ENCODE measurements at places on chromosomes 1 and 21. TPM values are rescaled to one million over a fixed set of nuclear protein-coding genes. Genes with fewer than 3 reads are reported as not detected.

- no peak for DNase-seq
Measured at GRCh38 chr1:183891158-183891856, 86.4 kb downstream of the RGL1 start.

DNA sequence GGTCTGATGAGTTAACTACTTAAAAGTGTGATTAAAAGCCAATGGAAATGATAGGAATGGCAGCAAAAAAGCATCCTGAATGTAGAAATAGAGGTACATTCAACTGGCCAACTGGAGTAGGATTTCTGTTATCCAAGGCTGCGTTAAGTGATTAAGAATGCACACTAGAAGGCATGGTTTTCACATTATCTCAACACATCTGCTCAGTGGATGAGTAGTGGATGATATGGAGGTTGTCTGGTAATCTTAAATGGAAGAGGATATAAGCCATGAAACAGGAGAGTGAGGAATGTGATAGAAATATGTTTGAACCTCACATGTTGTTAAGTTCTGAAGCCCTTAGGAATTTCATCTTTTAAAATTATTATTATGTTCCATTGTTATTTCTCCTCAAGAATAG lies 839.9 kb downstream of the USP25 start:
- no peak for DNase-seq

DNA sequence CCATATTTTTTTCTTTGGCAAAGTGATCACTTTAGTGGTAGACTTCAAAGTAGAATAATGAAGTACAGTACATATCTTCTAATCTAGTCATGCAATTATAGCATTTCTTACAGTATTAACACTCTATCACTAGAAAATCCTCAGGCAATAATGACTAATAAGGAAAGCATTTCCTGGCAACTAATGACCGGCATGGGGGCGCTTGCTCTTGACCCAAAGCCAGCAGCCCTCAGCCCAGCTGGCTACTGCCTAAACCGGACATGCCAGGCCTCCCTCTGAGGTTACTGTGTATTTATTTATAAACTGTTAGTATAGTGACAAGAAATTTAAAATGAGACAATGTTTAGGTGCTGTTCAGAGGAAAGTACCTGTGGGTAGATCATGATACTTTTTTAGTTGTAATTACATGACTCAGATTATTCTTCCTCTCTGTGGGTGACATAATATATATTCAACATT lies 633.8 kb downstream of the PTPRC start:
- peak; percentile 87 for DNase-seq

DNA sequence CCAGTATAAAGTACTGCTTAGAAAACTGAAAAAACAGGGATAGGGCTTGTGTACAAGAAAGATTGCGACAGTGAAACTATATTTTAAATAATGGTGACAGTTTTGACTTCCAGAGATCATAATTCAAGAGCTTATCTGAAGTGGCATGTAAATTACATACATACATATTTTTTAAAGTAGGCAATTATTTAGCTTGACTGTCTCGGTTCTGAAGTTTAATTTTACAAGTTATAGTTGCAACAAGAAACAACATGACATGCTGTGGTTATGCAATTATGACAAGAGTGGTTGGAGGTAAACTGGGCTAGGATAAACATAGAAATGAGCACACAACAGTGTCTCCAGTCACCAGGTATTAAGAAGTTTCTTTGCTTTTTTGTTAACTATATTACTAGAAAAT lies 4.1 kb downstream of the C1orf21 start:
- DNase-seq = peak; percentile 62

- DNase-seq = no peak
Measured at GRCh38 chr1:104435255-104435654, 685.6 kb downstream of the AMY1C start.

- DNase-seq = peak; percentile 71
Measured at GRCh38 chr1:182786223-182786994, 3.2 kb upstream of the NPL start.

- DNase-seq = no peak
Measured at GRCh38 chr1:147272042-147272441, 29.6 kb downstream of the CHD1L start.

DNA sequence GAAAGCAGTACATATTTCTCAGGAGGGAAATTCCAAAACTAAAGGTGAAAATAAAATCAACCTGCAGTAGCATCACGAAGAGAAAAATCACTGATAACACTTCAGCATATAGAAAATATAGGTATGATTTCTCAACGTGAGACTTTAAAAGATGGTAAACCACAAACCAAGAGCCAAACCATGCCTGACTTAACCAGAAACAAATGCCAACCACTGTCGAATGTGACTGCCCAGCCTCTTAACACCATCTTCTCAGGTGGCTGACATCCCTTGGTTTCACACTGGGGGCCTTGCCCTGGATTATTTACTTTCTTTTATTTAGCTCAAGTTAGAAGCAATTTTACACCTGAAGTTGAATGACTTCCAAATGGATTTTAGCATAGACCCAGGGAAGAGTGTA lies 10.1 kb downstream of the HMGCS2 start:
- no peak for DNase-seq

DNA sequence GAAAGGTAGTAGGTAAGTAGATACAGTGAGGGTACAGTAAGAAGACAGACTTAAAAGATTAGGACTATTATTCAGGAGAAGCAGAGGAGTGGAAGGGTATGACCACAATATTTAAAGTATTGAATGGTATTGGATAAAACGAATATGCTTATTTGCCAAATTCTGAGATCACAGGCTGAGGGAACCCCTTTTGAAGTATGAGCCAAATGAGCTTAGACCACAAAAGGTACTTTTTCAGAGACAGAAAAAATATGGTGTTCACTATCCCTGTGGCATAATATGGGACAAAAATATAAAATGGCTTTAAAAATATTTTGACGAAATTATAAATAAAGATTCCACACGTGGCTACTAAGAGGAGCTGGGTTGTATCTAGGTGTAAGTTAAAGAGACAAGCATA lies 880 bp upstream of the MTF2 start:
- DNase-seq = no peak

DNA sequence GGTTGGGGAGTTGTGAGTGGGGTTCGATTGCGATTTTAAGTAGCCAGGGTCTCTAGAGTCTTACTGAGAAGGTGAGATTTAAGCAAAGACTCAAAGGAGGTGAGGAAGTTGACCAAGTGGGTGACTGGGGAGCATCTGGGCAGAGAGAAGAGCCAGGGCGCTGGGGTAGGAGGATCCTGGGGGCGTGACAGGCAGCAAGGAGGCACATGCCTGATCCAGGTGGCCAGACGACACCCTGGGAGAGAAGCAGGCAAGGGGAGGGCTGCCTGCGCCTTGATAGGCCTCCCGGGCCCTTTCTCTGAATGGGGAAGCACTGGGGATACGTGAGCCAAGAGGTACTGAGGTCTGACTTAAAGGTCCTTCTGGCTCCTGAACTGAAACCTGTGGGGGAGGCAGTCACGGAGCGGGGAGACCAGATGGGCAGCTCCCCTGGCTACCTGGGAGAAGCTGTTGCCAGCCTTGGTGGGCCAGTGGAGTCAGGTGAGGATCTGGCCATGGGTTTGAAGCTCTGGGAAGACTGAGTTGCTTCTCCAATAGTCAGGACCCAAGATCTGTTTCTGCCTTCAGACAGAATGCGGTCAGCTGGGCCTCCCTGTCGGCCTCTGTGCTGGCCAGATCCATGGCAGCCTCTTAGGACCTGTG lies 5.4 kb downstream of the ZBTB48 start:
- DNase-seq = no peak

DNA sequence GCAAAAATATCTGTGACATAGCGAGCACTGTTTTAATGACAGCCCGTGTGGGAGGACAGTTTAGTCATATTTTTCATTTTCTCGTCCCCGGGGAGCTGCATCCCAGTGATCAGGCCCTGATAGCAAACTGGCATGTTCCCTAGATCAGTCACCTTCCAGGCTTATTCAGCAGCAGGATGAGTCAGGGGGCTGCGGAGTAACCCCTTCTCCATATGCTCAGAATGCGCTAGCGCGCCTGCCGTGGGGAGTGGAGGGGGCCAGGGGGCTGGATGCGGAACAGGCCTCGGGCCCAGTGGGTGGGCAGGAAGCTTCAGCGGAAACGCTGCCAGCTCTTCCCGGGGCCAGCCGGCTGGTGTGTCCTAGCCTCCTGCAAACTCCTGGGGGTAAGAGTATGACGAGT lies 94.0 kb downstream of the KCND3 start:
- no peak for DNase-seq

DNA sequence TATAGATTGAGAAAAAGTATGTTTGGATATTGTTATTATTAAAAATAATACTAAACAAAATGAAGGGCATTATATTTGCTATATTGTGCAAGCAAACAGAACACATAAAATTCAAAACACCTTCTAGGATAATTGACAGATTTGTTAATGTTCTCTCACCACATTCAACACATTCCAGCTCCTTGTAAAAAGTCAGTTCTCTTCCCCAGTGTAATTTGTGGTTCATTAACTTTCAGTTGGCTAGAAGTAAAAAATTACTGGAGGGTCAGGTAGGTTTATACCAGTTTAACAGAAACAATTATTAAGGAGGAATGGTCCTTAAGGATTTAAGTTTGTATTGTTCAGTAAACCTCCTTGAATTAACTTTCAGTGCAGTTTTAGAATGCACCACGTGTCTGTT lies 1235.3 kb upstream of the ADGRL2 start:
- DNase-seq = no peak

DNA sequence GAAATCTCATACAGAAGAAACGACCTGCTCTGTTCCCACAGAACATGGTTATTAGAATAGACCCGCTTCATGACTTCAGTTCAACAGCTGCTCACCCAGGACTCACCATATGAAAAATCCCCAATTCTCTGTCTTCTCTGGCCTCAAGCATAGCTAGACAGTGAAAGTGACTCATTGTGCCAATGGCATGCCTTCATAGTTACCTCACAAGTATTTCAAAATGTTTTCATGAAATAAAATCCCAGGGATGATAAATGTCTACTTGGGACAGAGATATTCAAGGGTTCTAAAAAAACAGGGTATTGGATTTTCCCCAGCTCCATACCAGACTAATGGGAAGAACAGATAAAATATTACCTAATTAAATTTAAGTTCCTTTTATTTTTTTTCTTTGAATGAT lies 82.3 kb downstream of the NOTCH2 start:
- DNase-seq = peak; percentile 84

GRCh38 chr1:5968161-5968736 lies 24.0 kb downstream of the NPHP4 start:
- no peak for DNase-seq

- DNase-seq = no peak
Measured at GRCh38 chr21:45543710-45544448, 1.6 kb upstream of the SLC19A1 start.

DNA sequence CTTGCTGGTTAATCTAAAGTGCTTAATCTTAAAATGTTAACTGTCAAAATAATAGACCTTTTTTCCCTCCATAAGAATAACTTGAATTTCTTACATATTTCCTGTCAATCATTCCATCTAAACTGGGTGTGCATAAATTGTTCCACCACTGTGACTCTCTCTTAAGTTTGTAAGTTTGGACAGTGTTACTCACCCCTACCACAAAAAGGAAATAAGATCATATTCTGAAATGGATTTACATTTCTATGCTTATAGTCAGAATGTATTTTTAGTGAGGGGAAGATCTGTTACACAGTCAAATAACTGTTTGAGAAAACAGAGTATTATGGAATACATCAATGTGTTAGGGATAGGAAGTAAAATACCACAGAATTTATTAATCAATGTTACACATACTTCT lies 109.6 kb upstream of the DPYD start:
- DNase-seq = no peak

DNA sequence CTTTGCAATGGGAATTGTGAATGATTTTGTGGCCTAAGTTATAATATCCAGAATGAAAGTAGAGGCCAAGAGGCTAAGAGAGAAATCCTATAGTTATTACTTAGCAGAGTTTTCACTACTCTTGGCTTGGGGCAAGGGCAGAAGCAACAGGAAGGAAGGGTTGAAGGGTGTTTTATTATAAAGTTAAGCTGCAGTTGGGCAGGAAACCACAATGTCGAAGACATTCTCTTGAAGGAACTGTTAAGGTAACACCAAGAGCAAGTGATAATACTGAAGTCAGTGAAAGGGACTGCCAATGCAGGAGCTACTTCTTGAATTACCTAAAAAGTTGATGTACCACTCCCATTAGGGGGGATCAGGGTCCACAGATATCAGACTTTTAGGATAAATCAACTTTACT lies 8.3 kb downstream of the XCL2 start:
- no peak for DNase-seq

- no peak for DNase-seq
Measured at GRCh38 chr1:197797010-197797409, 21.7 kb upstream of the DENND1B start.

GRCh38 chr1:79105500-79105899 lies 99.0 kb upstream of the ADGRL4 start:
- DNase-seq = peak; percentile 2

- no peak for DNase-seq
Measured at GRCh38 chr1:156387870-156388173, 18.8 kb downstream of the RHBG start.

GRCh38 chr1:202076050-202076511 lies 46.6 kb upstream of the GPR37L1 start:
- peak; percentile 54 for DNase-seq

GRCh38 chr21:34055615-34056014 lies 17.8 kb upstream of the MRPS6 start:
- DNase-seq = no peak

GRCh38 chr1:181451661-181452230 lies 31.6 kb upstream of the CACNA1E start:
- no peak for DNase-seq

DNA sequence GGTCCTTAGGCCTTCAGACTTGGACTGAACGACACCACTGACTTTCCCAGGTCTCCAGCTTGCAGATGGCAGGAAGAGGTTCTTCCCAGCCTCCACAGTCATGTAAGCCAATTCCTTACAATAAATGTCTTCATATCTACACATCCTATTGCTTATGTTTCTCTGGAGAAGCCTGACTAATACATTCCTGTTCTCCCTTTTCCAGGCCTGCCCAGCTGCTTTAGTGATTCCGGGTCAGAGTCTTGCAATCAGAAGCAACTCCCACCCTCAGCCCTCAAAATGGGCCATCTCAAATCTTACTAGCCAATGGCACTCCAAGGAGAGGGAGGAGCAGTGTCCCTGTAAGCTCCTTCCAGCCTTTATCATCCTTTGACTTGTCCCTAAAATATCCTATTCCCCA lies 16.4 kb upstream of the CPT2 start:
- DNase-seq = peak; percentile 87

- DNase-seq = no peak
Measured at GRCh38 chr1:196649990-196650389, 1.9 kb upstream of the CFH start.

The LCE2B gene
- not detected for total RNA-seq

The KANK4 gene
- total RNA-seq = not detected

The CNKSR1 gene
- total RNA-seq = not detected

The TRIM67 gene
- not detected for total RNA-seq

The CELA2A gene
- total RNA-seq = not detected

The PTPN7 gene
- total RNA-seq = not detected

The CDC20 gene
- total RNA-seq = 51.8 TPM

The LRRC7 gene
- 0.32 TPM for total RNA-seq

The RAP1GAP gene
- total RNA-seq = not detected

The SELP gene
- total RNA-seq = not detected

The LCE2C gene
- total RNA-seq = not detected

The ABCG1 gene
- 0.43 TPM for total RNA-seq
